IPS-NIHi11 (cell line): ENCODE measurements at places on chromosomes 3 and 15.
A peak's percentile ranks its signal among the peaks of the same experiment; 100 is the strongest.

DNA sequence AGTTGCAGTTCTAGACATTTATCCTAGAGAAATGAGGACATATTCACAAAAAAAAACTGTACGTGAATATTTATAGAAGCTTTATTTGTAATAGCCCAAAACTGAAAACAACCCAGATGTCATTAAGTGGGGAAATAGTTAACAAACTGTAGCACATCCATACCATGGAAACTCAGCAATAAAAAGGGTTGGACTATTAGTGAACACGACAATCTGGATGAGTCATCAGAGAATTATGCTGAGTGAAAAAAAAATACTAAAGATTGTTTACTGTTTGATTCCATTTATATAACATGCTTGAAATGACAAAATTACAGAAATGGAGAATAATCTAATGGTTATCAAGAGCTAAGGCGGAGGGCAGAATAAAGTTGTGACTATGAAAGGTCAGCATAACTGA lies 59.5 kb downstream of the CPA3 start:
- no peak for DNase-seq

DNA sequence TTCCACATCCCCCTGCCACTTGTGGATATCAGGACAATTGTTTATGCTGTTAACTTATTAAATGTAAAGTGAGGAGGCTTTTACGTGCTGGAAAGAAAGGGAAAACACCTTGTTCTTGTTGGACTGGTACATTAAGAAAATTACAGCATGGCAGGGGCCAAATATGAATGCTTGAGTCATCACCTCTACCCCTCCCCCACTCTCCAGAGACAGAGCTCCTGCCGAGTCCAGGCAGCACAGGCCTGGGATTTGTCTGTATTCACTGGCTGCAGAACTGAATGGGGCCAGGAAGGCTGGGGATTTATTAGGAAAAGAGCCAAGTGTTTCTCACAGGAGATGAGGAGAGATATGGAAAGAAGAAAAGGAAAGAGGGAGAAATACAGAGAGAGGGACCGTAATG lies 308.9 kb downstream of the EPHB1 start:
- no peak for DNase-seq

GRCh38 chr3:152209060-152209459 lies 59.7 kb upstream of the MBNL1 start:
- DNase-seq = no peak

- no peak for DNase-seq
These were observed 34.0 kb downstream of the PLEKHO2 start for GRCh38 chr15:64875641-64876223.

GRCh38 chr3:45143673-45144671 lies 2.2 kb downstream of the CDCP1 start:
- no peak for DNase-seq

DNA sequence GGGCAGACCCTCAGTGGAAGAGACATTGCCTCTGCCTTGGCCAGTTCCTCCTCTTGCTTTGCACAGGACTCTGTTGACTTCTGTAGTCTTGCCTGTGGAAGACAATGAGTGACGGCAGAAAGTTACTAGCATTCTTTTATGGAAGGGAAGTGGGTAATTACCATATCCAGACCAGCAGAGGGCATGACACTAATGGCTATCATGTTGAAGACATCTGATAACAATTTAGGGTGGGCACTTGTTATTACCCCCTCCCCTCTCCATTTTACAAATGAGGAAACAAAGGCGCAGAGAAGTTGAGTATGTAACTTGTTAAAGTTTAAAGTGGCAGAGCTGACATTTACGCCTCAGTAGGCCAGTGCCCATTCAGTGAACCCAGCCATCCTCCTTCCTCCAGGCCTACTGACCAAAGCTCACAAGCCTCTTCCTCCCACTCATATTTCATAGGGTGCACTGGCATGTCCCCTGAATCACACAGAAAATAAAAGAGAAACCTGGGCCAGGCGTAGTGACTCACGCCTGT lies 48.2 kb upstream of the FMN1 start:
- peak; percentile 42 for DNase-seq
